ENCODE measurements at places on chromosomes 11 and 22.
A peak's percentile ranks its signal among the peaks of the same experiment; 100 is the strongest.

GRCh38 chr11:87110443-87111131, 72.9 kb downstream of the TMEM135 start:
- no peak for DNase-seq

GRCh38 chr11:11931461-11932055, 76.9 kb downstream of the DKK3 start:
- DNase-seq, result no peak

- DNase-seq, result no peak
Observed at GRCh38 chr11:74925281-74925680, 23.6 kb downstream of the XRRA1 start.

DNA sequence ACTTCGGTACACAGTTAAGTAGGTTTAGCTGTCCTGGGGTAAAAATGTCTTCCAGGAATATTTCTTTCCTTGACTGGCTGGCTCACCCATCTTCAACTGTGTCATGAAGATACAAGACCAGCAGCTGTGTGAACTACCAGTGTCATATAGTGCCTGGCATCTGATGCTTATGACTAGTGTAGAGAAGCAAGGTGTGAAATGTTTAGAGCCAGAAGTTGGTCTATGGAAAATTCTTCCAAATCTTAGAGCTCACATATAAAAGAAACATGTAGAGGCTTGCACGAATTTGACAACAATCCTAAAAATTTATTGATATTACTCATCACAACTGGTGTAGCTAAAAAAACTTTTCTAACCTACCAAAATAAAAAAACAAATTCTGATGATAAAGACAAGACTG, 54.4 kb downstream of the ARL14EP start:
- no peak for DNase-seq

- DNase-seq, result no peak
Observed at GRCh38 chr11:96748639-96749370, 359.0 kb downstream of the JRKL start.

- DNase-seq, result no peak
Observed at GRCh38 chr11:28017816-28018215, 90.1 kb downstream of the KIF18A start.

GRCh38 chr11:109796253-109796652, 296.9 kb upstream of the ZC3H12C start:
- DNase-seq, result no peak

GRCh38 chr11:1055990-1056771, 18.5 kb upstream of the MUC2 start:
- DNase-seq, result peak; percentile 4

DNA sequence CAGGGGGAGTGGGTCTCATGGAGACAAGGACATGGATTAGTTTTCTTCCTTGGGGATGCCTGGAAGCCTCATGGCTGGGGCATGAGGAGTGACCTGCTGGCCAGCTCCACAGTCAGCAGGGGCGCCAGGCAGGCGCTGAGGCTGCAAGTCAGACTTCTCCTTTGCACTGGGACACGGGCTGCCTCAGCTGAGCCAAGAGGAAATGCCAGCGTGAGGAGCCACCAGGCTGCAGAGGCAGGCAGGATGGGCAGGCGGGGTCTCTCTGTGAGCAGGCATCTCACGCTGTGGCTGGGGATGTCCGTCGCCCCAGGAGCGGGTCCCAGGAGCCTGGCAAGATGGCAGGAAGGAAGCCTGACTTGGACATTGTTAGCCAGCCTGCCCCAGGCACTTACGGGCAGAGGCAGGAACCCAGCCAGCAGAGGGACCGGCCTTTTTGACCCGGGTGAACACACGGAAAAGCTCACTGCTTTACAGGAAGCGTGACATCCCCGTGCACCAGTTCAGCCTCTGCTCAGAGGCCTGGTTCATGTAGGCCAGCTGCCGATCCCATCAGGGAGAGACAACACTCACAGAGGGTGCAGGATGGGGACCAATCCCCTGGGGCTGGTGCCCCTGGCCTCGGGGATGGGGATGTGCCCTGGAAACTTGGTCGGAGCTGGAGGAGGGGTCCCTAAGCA, 10.2 kb downstream of the GNB1L start:
- no peak for DNase-seq

DNA sequence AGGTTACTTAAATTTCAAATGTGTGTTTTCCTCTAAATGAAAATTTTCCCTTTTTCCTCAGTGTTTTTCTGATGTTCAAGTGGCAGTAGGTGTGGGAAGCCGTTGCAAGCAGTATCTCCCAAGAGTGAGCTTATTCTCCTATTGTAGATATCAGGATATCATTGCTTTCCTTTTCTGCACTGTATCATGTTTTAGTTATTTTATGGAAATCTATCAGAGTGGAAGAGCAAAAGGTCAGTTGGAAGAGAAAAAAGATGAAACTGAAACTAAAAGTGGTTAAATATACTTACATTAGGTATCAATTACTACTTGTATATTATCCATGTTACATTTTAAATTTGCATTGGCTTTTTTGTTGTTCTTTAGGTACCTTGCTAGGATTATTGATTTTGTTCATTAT, 57.0 kb downstream of the PDE3B start:
- DNase-seq, result no peak

GRCh38 chr11:89119426-89119825, 53.6 kb upstream of the GRM5 start:
- DNase-seq, result no peak

GRCh38 chr11:129460714-129461113, 85.1 kb downstream of the BARX2 start:
- DNase-seq, result no peak

- no peak for DNase-seq
Observed at GRCh38 chr11:86499723-86500129, 125.0 kb downstream of the CCDC81 start.

DNA sequence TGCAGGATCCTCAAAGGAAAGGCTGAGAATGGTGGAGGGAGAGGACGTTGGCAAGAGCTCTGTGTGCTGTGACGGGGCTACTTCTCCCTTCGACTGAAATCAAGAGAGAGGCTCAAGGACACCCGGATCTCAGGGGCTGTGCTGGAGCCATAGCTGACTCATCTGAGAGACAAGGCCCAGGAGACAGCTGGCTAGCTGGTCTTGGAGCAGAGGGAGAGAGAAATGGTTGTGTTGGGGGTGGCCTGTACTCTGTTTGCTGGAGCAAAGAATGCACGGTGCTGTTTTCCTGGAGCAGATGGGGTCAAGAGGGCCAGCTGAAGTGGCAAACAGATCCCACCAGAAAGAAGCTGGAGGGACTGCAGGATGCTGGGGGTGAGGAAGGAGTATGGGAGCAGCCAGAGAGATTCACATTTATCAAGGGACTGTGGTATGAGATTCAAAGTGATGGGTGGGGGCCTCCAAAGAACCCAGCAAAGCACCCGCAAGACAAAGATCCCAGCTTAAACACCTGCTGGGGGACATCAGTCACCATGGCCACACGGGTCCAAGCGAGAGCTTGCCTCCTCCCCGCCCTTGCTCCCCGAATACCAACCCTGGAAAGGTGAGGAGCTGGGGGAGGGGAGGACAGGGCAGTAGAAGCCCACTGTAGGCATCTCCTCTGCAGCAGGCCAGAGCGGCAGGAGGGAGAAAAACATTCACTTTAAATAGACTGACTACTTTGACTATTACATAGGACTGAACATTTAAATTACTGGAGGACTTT, 40.8 kb downstream of the MAP6 start:
- DNase-seq, result no peak

DNA sequence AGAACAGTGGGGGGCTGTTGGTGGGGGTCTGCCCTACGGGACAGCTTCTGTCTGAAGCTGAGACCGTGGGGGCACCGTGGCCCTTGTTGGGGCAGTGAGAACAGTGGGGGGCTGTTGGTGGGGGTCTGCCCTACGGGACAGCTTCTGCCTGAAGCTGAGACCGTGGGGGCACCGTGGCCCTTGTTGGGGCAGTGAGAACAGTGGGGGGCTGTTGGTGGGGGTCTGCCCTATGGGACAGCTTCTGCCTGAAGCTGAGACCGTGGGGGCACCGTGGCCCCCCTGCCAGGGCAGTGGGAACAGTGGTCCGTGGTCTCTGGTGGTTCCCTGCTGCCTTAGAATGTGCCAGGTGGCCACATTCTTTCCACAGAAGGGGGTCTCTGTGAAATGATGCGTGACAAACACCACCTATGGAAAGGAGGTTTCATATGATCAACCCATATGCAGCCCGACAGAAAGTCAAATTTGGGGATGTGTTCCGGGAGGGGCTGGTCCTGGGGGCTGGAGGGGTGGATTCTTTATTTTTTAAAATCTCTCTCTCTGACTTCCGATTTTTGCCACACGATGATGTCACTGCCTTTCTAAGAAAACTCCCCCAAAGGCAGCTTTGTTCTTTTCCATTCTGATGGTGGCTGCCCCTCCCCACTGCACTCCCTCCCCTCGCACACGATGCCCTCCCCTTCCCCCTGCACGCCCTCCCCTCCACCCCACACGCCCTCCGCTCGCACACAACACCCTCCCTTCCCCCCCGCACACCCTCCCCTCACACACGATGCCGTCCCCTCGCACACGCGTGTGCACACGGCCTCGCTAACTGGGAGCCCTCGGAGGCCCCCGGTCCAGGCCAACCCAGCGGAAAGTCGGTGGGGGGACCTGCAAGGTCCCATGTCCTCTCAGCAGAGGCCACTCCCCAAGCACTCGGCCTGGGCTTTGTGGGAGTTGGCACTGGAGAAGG, 1186.5 kb downstream of the BRD1 start:
- DNase-seq, result no peak

DNA sequence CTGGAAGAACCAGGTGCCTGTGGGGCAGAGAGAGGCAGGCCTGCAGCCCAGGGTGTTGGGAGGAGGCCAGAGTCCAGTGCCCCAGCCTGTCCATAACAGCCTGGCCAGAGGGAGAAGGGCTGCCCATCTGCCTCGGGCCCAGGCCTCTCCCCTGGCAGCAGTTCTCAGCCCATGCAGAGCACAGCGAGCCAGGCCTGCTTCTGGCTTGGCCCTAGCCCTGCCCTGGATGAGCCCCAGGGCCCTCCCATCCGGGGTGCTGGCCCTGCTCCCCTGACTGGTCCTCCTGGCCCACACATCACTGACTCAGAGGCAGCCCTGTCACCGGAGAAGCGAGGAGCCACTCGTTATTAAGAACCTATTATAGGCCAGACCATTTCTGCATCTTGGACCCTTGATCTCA, 19.7 kb upstream of the MYRF start:
- DNase-seq, result no peak

DNA sequence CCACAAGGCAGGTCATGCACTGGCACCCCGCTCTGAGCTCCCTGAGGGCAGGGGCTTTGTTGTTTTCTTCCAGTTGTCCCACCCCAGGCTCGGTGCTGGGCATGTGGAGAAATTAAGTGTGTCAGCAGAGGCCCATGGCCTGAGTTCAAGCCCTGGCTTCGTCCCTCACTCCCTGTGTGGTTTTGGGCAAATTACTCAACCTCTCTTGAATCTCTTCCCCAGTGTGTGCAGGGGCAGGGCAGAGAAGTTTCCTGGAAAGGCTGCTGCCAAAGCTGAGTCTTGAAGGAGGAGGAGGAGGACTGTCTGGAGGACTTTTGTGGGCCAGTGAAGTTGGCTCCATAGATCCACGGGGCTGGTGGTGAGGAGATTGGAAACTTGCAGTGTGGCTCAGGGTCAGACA, 138.1 kb upstream of the E2F8 start:
- DNase-seq, result no peak

DNA sequence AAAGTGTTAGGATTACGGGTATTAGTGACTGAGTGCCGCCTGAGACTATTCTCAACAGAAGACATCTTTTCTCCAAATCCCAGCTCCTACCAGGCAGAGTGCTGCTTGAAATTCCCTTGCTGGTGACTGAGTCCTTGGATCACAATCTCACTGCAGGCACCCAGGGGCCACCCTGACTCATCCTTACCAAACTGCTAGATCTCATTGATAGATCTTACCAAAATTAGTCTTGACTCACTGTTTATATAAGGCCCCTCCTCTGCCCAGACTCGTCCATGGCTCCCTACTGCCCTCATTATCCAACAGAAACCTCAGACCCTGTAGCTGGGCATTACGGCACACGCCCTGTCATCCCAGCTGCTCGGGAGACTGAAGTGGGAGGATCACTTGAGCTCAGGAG, 14.7 kb downstream of the TBC1D10A start:
- no peak for DNase-seq

- DNase-seq, result no peak
Observed at GRCh38 chr11:42806191-42806590, 505.6 kb upstream of the API5 start.

DNA sequence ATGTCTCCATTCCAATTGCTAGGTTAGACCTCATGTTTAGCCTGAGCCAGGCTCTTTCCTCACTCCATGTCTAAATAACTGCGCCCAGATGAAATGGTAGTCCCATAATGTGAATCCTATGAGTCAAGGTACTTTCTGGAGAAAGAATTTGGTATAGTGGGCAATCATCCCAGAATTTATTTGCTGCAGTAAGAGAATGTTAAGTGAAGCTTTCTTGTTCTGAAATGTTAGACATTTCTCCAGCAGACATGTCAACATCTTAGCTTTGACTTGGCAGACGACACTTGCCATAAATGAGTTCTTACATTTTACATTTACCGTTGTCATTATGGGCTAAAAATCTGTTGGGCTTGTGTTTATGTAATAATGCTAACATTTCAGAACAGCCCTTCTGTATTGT, 165.2 kb downstream of the PGR start:
- DNase-seq, result no peak

- DNase-seq, result no peak
Observed at GRCh38 chr22:47600791-47601625, 838.6 kb downstream of the TBC1D22A start.

DNA sequence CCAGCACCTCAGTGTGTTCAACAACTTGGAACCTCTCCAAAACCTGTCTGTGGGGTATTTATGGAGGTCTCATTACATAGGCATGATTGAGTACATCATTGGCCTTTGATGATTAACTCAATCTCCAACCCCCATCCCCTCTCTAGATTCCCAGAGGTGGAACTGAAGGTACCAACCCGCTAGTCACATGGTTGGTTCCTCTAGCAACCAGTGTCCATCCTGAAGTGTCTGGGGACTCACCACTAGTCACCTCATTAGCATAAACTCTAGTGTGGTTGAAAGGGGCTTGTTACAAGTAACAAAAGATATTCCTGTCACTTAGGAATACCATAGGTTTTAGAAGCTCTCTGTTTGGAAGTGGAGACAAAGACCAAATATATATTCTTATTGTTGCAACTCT, 40.3 kb downstream of the SIK2 start:
- no peak for DNase-seq

DNA sequence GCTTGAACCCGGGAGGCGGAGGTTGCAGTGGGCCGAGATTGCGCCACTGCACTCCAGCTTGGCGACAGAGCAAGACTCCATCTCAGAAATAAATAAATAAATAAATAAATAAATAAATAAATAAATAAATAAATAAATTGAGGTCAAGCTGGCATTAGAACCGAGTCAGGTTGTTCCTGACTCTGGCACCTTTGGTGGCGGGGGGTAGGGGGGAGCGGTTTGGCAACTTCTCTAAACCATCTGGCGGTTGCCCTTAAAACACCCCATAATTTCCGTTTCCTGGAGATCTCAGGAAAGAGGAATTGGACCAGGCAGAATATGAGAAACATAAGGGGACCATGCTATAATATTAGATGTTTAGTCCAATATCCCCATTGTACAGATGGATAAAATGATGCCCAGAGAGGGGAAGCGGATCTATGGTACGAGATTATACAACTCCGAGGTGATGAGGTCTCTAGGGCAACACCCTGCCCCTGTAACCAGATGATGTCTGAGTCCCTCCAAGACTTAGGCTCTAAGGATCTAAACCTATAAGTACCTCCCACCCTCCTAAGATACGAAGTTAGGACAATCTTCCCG, 785 bp downstream of the CLPB start:
- DNase-seq, result no peak

GRCh38 chr11:134612140-134613030, 200.3 kb upstream of the B3GAT1 start:
- DNase-seq, result no peak

GRCh38 chr22:38165922-38166593, 15.6 kb downstream of the PLA2G6 start:
- no peak for DNase-seq
